ENCODE measurements at places on chromosomes 2 and 18. TPM values are rescaled to one million over a fixed set of nuclear protein-coding genes. Genes with fewer than 3 reads are reported as not detected.

HTR2B gene
- 0.64 TPM for total RNA-seq

HADHB gene
- 117 TPM for total RNA-seq

SULT1C4 gene
- total RNA-seq = 114 TPM

LRP2 gene
- total RNA-seq = under 0.01 TPM

METAP1D gene
- 2.7 TPM for total RNA-seq

CAVIN2 gene
- total RNA-seq = 282 TPM

LIPG gene
- total RNA-seq = 1.3 TPM

KLF7 gene
- total RNA-seq = 8.5 TPM

TCF23 gene
- total RNA-seq = not detected

LOXHD1 gene
- under 0.01 TPM for total RNA-seq

TUBB8B gene
- total RNA-seq = not detected

TGFA gene
- total RNA-seq = 8.0 TPM

DSC3 gene
- total RNA-seq = under 0.01 TPM

IL1B gene
- total RNA-seq = not detected

VWA3B gene
- total RNA-seq = 0.13 TPM

RASGRP3 gene
- 184 TPM for total RNA-seq

CYTIP gene
- total RNA-seq = not detected

IL1R1 gene
- 7.2 TPM for total RNA-seq

DYSF gene
- total RNA-seq = 47.2 TPM

RGPD4 gene
- total RNA-seq = not detected

TPO gene
- total RNA-seq = not detected

PREPL gene
- total RNA-seq = 12.0 TPM

PPP1R1C gene
- 0.13 TPM for total RNA-seq

TACR1 gene
- not detected for total RNA-seq

IGFBP2 gene
- 54.5 TPM for total RNA-seq

TMEM214 gene
- total RNA-seq = 14.4 TPM

RAX gene
- not detected for total RNA-seq

FOXI3 gene
- total RNA-seq = not detected

LTBP1 gene
- total RNA-seq = 22.1 TPM

Measured in dermis microvascular lymphatic vessel endothelial cell (primary cell).